ENCODE measurements at places on chromosomes 7 and 10.

DNA sequence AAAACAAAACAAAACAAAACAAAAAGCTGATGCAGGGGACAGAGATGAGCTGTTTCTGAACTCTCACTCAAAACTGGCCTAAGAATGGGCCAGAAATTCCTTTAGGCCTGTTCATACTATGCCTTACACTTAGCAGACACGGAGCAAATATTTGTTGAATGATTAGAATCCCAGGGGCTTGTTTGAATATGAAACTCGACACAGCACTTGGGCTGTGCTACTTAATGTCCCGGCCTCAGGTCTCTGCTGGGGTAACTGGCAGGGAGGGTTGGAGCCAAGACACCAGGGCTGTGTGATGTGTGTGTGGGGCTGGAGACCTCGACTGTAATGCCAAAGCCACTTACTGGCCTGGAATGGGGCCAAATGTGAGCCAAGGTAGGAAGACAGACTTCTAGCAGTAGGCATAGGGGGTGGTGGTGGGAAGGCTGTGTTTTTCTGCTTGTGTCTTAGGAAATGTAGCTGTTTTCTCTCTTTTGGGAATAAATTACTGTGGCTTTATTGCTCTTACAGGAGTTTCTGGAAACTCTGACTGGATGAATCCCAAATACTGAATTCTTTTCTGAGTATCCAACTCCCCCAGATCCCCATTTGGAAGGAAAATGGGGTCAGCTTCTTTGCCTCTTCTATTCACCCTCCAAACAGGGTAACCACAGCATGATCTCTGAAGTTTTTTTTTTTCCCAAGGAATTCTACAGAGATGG, 66.7 kb downstream of the EMX2 start:
- DNase-seq, result no peak

- DNase-seq, result peak; percentile 18
Measured at GRCh38 chr10:31320550-31321211, 1.7 kb downstream of the ZEB1 start.

DNA sequence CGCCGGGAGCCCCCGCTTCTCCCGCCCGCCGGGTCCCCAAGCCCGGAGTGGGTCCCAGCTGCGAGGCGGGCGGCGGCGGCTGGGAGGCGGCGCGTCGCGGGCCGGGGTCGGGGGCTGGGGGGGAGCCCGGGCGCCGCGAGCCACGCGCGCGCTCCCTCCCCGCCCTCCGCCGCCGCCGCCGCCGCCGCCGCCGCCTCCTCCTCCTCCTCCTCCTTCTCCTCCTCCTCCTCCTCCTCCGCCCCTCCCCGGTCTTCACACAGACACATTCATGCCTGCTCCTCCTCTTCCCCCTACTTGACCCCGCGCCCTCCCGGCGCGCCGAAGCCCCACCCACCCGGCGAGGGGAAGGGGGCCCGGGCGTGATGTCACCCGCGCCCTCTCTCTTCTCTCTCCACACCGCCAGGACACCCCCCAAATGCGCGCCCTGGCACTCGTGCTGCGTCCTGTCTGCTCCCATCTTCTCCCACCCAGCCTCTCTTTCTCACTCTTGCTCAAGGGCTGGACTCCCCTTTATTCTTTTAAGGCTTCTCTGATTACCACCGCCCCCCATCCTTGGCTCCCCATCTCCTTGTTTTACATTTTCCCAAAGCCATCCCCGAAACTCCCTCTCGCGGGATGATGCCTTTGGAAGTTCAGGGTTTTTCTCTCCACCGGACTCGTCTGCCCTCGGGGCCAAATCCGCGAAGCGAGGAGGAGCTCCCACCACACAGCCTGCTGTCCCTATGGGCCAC, 967 bp upstream of the GLI3 start:
- no peak for DNase-seq

- DNase-seq, result peak; percentile 31
Measured at GRCh38 chr10:97542169-97543024, 30.2 kb upstream of the ANKRD2 start.

GRCh38 chr7:137890449-137890921, 43.7 kb upstream of the DGKI start:
- no peak for DNase-seq

DNA sequence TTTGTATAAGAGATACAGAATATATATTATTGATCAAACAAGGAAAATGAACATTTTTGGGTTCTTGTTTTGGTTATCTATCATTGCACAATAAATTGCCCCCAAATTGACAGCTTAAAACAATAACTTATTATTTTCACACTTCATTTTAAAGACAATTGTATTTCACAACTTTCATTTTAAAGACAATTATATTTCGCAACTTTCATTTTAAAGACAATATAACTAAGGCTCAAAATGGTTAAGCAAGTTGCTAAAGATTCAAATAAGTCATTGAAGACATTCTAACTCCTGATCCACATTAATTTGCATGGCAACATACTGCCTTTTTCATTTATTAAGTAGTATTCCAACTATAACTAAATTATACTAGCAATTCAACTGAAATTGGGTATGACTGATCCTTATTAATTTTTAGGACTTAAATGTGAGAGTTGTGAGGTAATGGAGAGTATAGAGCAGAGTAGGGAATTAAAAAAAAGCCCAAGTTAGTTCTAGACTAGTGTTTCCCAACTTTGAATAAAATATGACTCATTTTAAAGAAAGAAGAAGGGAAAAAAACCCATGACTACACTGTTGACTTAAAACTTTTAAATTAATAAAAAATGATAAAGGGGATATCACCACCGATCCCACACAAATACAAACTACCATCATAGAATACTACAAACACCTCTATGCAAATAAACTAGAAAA, 9.9 kb upstream of the STEAP2 start:
- DNase-seq, result no peak

- DNase-seq, result no peak
Measured at GRCh38 chr7:39637400-39637799, 14.0 kb downstream of the RALA start.

DNA sequence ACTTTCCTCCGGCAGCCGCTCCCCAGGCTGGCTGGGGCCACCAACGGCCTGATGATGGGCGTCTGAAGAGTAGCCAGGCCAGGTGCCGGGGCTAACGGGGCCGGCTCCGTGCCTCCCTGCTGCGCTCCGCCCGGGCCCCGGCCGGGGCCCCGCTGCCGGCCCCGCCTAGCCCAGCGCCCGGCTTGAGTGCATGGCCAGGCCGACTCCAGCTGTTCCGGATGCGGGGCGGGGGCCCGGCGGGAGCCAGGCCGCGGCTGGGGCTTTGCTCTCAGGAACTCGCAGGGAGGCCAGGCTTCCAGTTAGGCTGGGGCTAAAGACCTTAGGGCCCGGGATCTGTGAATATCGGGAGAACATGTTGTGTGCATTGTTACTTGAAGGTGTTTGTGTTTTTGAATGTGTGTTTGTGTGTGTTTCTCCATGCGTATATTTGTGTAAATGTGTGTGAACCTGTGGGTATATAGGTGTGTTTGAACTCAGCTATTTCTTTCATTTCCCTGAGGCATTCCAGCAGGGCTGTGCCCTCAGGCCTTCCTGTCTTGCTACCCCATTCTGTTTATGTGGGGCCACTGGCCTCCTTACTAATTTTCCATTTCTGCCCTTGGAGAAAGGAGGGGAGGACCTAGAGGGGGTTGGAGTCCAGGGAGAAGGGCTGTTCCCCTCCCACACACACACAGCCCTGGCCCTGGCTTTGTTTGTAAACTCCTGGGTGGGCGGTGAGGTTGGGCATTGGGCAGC, 1.1 kb upstream of the LBX1 start:
- no peak for DNase-seq

DNA sequence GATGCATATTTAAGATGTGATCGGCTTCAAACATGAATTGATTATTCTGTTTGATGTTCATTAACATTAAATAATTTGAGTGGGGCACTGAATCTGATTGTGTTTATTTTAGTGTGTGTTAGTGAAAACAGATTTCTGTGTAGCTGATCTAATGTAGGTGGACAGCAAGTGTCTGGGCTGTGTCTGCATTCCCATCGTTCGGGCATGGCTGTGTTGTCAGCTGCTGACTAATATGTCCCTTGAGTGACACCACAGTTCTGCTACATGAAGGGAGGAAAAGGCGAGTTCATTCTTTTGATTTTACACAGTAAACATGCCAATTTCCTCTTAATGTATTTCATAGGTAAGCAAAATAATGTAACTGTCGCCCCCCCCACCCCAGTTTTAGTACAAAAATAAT, 203.0 kb downstream of the CNTNAP2 start:
- no peak for DNase-seq

GRCh38 chr7:158646766-158647474, 57.7 kb downstream of the NCAPG2 start:
- DNase-seq, result no peak

DNA sequence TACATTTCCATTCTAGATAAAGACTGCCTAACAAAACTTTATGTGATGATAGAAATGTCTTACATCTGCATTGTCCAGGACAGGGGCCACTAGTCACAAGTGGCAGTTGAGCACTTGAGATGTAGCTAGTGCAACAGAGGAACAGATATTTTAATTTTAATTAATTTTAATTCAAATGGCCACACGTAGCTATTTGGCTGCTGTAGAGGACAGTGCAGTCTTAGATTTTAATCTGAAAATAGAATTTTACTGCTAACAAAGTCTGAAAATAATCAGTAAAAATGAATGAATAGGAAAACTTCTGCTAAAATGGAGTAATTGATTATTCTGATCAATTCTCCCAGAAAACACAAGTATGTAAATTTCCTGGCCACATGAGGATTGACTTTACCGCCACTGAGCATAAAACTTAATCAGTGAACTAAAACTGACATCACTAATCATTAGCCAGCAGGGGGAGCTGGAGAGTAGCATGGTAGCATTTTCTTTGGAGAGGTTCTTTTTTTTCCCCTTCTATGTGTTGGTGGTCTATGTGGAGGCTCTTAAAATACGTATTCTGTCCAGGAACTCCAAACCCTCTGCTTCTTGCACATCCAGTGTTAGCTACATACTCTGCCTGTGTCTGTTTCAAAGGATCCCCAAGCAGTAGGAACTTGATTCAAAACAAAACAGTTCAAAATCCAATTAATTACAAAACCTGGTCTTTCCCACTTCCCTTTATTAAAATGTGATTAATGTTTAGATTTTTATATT, 52.1 kb downstream of the TSPAN12 start:
- peak; percentile 62 for DNase-seq

DNA sequence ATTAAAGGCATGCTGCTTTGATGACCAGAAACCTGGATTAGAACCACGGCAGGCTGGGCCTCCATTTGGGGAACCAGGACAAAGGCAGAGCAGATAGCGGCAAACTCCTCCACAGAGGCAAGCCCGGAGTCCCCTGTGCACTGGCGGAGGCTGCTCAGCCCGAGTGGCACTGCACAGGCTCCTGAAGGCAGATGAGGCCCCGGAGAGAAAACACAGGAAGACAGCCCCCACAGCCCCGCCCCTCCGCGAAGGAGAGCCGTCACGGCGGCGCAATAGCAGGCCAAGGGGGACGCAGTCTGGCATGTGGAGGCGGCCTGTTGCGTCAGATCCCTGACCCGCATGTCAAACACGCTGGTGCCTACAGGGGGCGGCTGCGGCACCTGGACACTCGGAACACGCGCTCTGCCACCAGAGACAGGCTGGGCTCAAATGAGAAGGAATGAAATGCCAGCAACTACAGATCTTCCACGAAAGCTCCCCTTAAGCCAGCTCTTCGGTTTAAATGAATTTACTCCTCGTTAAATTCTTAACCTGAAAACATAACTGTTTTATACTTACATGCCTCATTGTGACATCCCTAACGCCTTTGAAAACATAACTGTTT, 128.5 kb downstream of the MAD1L1 start:
- DNase-seq, result peak; percentile 82

DNA sequence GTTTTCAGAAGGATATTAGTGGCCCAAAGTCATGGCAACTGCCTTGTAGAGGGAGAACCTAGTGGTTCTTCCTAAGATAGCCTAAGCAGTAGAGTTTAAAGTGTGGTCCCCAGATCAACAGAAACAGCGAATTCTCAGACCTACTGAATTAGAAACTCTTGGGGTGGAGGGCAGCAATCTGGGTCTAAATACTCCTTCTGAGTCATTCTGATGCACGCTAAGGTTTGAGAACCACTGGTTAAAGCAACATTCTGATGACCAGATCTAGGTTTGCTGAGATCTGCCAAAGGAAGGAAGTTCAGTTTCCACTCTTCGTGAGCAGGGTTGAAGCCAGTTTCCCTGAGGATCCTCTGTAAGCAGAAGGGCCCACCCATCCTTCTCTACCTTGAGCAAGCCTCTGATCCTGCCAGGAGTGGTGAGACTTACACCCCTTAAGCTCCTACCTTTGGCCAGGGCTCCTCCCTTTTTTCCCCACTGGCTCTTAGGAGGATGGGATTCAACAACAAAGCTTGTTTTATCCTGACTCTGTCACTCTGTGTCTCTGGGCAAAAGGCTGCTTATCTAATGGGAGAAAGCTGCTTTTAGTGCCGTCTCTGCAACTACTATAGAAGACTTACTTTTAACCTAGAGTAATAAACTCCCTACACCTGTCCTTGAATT, 26.8 kb upstream of the TRUB1 start:
- DNase-seq, result no peak

DNA sequence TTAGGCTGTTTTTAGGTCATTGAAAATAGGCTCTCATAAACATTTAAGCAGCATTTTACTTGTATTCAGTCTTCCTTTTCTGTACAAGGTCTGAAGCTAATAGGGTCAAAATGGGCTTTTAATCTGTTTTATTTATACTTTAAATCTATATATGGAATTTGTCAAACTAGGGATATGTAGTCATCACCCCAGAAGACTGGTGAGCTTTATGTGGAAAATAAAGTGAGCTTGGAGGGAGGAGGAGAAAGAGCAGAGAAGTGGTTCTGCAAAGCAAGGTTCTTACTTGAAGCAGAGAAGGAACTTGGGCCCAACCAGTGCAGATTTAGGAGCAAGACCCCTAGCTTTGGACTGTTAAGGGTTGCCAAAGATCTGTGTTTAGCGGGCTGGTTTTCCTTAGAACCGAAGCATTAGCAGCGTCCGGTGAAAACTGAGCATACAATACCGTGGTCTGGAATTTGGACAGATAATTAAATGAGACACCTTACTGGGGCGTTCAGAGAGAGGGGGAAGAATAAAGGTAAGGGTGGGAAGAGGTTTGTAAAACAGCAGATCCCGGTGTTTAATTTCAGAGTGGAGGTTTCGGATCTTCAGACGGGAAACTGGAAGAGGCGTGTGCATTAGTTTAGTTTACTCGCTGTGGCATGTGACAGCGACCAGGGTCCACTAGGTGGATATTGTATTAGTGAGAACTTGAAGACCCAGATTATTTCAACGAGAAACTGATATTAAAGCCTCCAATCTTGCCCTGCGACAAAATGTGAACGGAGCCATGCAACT, 2.4 kb downstream of the BAMBI start:
- DNase-seq, result no peak

DNA sequence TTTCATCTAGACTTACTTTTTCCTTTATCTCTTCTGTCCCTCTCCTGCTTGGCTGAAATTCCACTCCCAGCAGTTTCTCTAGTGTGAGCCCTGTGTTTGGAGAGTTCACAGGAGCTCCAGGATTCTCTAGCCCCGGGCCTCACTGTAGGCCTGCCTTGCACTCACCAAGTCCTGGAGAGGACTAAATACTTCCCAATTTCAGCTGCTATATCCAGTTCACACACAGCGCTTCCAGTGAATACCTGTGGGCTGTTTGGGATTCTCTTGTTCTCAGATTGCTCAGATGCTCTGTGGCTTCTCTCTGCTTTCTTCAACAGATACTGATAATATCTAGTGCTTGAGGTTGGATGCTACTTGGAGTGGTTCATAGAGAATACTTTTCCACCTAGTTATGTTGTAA, 46.0 kb downstream of the MINPP1 start:
- no peak for DNase-seq

- DNase-seq, result no peak
Measured at GRCh38 chr7:45408409-45408737, 165.8 kb upstream of the ADCY1 start.

- no peak for DNase-seq
Measured at GRCh38 chr7:55425141-55425752, 60.1 kb downstream of the LANCL2 start.

- DNase-seq, result no peak
Measured at GRCh38 chr10:59047957-59048618, 128.4 kb upstream of the PHYHIPL start.
